Activated CD8-positive, alpha-beta T cell treated with anti-CD3 and anti-CD28 coated beads for 36 hours (primary cell): ENCODE measurements at places on chromosomes 5 and 9. TPM values are rescaled to one million over a fixed set of nuclear protein-coding genes. Genes with fewer than 3 reads are reported as not detected.
A peak's percentile ranks its signal among the peaks of the same experiment; 100 is the strongest.

Gene PCDHA1
- not detected for total RNA-seq

Gene PCDHB2
- total RNA-seq = not detected

Gene SPAG8
- total RNA-seq = 0.63 TPM

Gene CTNNA1
- 85.6 TPM for total RNA-seq

Gene EGFLAM
- total RNA-seq = not detected

Gene CD72
- total RNA-seq = 13.1 TPM

Gene SAXO1
- total RNA-seq = 0.07 TPM

Gene NTRK2
- total RNA-seq = 0.09 TPM

GRCh38 chr9:36053971-36054370 is 17.3 kb downstream of the RECK start:
- no peaks in the 10 kb centered on the region for H3K4me1 ChIP-seq
- no peaks in the 10 kb centered on the region for H3K36me3 ChIP-seq
- DNase-seq = no peak
- H3K27ac ChIP-seq = no peak overlapping the region
- H3K4me3 ChIP-seq = no peak overlapping the region

DNA sequence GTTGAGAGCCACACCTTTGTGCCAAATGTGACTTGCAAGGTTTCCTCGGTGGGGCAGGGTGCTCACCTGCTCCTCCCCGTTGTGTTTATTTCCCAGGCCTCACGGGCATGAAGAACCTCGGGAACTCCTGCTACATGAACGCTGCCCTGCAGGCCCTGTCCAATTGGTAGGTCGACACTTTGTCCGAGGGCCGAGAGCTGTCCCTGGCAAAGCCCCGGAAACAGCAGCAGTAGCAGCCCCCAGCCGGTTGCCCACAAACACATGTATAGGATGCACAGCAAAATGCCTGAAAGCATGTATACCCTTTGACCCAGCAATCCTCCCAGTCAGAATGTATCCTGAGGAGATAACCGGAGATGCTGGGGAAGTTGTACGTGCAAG is 26.2 kb downstream of the USP20 start:
- peaks cover 57% of the 10 kb centered on the region for H3K36me3 ChIP-seq
- peak overlapping the region; percentile 87 for H3K27ac ChIP-seq
- H3K27me3 ChIP-seq = no peaks in the 10 kb centered on the region
- H3K4me3 ChIP-seq = no peak overlapping the region
- DNase-seq = no peak

GRCh38 chr5:131221888-131222287 is 42.0 kb upstream of the CDC42SE2 start:
- H3K27me3 ChIP-seq = no peaks in the 10 kb centered on the region
- H3K4me1 ChIP-seq = peaks cover 27% of the 10 kb centered on the region
- no peak overlapping the region for H3K4me3 ChIP-seq
- no peak overlapping the region for H3K27ac ChIP-seq

DNA sequence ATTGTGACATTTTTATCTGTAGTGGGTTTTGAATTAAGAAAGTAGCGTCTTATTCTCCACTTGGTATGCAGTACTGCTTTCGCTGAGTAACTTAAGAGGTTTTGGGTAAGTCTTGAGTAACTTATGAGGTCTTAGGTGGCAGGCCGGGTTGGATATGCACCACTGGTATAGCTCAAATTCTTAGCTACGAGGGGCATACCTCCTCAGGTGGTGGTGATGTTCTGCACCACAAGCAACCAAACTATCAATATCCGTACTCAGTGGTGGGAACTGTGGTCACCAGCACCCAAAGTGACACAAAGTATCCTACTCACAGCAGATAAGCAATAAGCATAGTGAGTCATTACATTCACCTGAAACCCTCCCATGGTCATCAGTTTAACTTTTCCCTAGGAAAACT is 13.7 kb downstream of the SMC2 start:
- H3K4me1 ChIP-seq = no peaks in the 10 kb centered on the region
- H3K27ac ChIP-seq = no peak overlapping the region
- H3K36me3 ChIP-seq = peaks cover 57% of the 10 kb centered on the region
- H3K27me3 ChIP-seq = no peaks in the 10 kb centered on the region
- no peak for DNase-seq

- H3K27me3 ChIP-seq = no peaks in the 10 kb centered on the region
- no peak overlapping the region for H3K27ac ChIP-seq
- H3K36me3 ChIP-seq = no peaks in the 10 kb centered on the region
Observed at GRCh38 chr5:67989456-67989855, 226.1 kb upstream of the PIK3R1 start.

- H3K4me1 ChIP-seq = no peaks in the 10 kb centered on the region
- H3K36me3 ChIP-seq = no peaks in the 10 kb centered on the region
- no peak overlapping the region for H3K27ac ChIP-seq
- no peaks in the 10 kb centered on the region for H3K27me3 ChIP-seq
Observed at GRCh38 chr5:151648988-151649387, 37.7 kb downstream of the SPARC start.

DNA sequence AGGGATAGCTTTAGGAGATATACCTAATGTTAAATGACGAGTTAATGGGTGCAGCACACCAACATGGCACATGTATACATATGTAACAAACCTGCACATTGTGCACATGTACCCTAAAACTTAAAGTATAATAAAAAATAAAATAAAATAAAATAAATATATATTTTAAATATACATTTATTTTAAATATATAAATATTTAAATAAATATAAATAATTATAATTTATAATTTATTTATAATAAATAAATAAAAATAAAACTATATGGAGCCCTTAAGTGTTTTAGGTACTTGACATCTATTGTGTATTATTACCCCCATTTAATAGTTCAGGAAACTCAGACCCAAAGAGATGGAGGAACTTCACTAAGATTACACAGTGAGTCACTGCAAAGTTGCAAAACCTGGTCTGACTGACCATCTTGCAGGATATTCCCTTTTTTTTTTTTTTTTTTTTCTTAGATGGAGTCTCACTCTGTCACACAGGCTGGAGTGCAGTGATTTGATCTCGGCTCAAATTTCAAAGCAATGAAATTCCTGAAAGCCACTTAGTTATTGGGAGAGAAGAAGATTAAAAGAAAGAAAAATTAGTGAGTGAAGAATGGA is 5.8 kb upstream of the C5orf52 start:
- H3K36me3 ChIP-seq = peaks cover 2% of the 10 kb centered on the region
- H3K27me3 ChIP-seq = peaks cover 15% of the 10 kb centered on the region
- H3K4me1 ChIP-seq = peaks cover 8% of the 10 kb centered on the region
- H3K4me3 ChIP-seq = no peak overlapping the region
- no peak overlapping the region for H3K27ac ChIP-seq
